ENCODE measurements at places on chromosomes 7 and 10.

- DNase-seq: peak; percentile 37
Observed at GRCh38 chr10:60032723-60033122, 126.4 kb upstream of the CCDC6 start.

- DNase-seq: peak; percentile 75
Observed at GRCh38 chr7:140230516-140230860, 53.7 kb upstream of the KDM7A start.

DNA sequence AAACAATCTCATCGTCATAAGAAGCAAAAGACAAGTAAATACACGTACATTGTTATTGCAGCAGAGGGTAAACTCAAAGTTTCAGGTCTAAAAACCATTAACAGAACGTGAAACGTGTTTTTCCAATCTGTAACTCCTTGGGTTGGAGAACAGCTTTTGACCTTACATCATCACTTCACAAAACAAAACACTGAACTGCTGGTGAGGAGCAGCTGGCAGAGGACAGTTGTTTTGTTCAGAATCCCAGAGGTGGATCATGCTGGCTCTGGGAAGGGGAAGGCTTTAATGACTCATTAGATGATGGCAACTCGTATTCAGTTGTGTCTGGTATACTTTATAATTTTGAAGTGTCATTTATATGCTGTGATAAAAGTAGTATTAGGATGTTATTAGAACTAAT lies 923.0 kb upstream of the CELF2 start:
- DNase-seq: no peak

DNA sequence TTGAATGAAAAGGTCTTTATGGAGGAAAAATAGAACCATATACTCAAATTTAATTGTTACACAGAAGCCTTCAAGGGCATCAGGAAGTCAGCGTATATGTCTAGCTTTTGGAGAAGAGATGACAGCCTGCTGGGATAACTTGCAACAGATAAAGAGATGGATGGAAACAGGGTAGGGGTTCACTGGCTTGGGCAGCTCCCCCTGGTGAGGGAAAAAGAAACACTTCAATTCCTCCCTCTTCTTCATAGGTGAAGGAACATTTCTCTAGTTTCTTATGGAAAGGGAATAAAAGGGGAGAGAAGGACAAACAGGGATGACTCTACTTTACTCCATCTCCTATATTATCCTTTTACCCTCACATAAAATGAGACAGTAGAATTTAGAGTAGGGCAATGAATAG lies 635.7 kb downstream of the PHTF2 start:
- no peak for DNase-seq

DNA sequence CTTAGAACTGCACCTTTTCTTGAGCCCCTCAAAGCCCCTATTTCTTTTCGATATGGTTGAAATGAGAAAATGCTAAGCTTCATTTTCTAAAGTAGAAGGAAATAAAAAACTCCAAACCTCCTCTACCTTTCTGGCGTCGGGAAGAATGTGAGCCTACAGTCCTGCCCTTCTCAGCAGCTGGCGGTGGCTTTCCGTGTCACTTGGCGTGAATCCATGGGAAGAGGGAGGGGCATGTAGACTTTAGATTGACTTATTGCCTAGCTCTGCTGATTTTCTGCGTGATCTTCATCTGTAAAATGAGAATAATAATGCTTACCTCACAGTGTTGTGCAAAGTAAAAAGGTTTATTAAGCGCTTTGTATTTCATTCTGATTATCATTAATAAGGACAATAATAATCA lies 35.0 kb downstream of the PRR15 start:
- no peak for DNase-seq

GRCh38 chr10:13681095-13681494 lies 94.3 kb downstream of the PRPF18 start:
- DNase-seq: no peak

- no peak for DNase-seq
Observed at GRCh38 chr7:136039577-136040345, 62.6 kb upstream of the MTPN start.
